ENCODE measurements at places on chromosomes 7 and 10.

- no peak for DNase-seq
Measured at GRCh38 chr10:49784681-49785080, 22.6 kb upstream of the OGDHL start.

DNA sequence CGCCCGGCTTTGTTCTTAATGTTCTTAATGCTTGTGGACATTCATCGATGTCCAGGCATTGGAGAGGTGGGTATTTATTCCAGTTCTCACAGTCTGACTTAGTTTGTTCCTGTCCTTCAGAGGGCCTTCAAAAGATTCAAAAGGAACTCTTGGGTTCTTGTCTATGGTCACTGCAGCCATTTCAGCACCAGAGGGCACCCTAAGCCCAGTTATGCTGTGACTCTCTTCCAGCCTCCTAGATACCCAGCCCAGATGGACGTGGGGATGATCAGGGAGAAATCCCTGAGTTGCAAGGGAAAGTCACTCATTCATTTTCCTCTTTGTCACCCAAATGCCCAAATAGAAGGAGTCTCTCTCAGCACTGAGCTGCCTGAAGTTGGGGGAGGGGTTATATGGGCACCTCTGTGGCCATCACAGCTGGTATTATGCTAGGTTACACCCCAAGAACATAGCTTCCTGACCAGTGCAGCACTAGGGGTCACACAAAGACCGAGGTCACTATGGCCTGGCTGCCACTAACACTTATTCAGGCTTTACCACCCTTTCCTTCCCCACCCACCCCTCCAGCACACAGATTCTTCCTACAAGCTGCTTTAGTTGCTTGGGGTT lies 26.5 kb upstream of the CCDC126 start:
- DNase-seq: peak; percentile 32

GRCh38 chr7:91694351-91694841 lies 186.1 kb downstream of the MTERF1 start:
- no peak for DNase-seq

DNA sequence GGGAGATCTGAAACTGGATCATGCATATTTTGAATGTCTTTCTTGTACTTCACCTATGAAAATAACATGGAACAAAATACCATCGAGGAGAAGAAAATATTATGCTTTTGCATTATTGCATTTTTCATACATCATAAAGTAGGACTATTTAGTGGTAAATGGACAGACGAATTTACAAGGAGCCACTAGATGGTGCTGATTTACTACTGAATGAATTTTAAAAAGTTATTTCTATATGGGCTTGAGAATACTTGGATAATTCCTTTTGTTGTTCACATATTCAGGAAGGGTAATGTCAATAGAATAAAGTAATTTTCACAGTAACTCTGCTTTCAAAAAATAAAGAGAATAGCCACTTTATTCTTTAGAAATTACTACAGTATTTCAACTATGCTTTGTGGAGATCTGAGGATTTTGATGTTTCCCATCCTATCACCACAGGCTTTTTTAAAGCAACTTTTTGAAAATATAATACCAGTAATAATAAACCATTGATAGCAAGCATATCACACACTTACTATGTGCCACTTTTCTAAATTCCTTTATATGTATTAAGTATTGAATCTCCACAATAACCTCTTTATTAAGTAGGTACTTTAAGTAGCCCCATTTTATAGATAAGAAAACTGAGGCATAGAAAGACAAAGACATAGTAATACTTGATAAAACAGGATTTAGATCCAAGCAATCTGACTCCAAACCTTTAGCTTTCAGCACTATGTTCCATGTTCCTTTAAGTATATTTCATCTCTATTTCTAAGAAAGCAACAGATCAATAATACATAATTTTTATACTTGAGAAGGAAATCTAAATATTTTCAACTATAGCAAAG lies 38.6 kb downstream of the NEBL start:
- DNase-seq: no peak

DNA sequence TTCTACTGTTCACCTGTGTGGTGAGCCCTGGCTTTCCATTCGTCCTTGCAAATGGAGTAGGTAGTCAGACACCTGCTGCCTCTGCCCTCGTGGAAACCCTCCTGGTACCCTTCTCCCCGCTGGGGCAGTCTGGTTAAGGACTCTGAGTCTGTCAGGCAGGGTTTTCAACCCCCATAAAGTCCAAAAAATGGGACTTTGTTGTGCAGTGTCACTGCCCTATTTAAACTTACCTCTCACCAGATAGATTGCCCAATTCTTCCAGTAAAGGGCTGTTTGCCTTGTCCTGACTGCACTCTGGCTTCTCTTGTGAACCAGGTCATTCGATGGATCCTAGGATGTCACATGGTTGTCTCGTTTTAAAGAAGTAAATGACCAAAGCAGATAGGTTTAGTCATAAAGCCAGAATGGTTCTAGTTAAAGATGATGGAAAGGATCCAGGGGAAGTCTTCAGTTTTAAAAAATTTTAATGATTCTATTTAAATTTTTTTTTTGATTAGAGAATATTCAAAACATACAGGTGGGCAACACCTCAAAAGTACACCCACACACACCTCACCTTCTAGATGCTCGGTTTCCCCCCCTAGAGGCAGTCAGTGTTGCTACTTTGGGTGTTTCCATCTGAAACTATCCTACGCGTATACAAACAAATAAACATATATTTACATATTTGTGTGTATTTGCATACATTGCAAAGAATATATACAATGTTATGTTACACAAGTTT lies 22.0 kb downstream of the TMEM176B start:
- no peak for DNase-seq

DNA sequence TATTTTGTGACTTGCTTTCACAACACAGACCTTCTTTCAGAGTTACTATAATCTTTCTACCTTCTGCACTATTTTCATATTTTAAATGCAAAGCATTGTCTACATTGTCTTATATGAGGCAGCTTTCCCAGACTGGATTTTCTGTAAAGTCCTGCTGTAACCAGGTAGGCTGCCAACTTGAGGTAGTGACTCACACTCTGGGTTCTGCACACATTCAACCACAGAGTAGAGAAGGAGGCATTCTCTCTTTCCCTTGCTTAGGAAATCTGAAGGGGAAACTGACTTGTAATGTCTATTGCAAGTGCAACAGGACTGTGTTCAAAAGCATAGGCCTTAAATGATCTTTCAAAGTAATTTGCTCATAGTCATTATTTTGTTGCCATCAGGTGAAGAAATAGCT lies 461.4 kb downstream of the GRM8 start:
- DNase-seq: no peak

GRCh38 chr7:81816312-81816711 lies 46.5 kb upstream of the HGF start:
- DNase-seq: no peak

DNA sequence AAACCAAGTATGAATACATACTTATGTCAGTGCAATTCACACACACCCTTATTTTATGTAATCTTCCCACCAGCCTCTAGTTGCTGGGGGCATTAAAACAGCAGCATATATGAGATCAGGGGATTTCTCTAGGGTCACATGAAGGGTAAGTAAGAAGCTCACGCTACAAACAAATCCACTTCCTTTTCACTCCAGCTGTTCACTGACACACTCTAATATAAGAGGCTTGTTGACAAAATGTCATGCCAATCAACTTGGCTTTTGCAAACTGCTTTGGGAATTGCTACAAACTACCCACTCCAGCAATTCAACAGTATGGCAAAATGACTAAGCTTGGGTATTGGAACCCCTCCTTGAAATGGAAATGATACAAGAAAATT lies 10.3 kb downstream of the FAM3C start:
- no peak for DNase-seq

DNA sequence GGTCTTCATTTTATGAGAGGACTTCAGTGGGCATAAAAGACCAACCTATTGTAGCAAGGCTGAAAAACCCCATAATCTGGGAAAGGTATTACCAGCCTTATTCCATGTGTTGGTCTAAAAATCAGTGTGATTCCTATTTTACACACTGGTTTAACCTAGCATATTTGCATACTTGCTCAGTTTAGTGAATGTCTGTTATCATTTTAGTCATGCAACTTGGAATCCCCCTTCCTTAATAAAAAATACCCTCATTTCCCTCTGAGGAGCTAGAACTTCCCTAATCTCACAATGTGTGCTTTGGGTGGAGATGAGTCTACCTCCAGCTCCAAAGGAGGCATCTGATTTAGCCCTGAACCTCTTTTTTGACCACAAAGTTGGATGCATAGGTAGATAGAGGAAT lies 312.8 kb upstream of the SORCS1 start:
- DNase-seq: no peak

GRCh38 chr10:103278862-103279298 lies 1.9 kb downstream of the INA start:
- no peak for DNase-seq

DNA sequence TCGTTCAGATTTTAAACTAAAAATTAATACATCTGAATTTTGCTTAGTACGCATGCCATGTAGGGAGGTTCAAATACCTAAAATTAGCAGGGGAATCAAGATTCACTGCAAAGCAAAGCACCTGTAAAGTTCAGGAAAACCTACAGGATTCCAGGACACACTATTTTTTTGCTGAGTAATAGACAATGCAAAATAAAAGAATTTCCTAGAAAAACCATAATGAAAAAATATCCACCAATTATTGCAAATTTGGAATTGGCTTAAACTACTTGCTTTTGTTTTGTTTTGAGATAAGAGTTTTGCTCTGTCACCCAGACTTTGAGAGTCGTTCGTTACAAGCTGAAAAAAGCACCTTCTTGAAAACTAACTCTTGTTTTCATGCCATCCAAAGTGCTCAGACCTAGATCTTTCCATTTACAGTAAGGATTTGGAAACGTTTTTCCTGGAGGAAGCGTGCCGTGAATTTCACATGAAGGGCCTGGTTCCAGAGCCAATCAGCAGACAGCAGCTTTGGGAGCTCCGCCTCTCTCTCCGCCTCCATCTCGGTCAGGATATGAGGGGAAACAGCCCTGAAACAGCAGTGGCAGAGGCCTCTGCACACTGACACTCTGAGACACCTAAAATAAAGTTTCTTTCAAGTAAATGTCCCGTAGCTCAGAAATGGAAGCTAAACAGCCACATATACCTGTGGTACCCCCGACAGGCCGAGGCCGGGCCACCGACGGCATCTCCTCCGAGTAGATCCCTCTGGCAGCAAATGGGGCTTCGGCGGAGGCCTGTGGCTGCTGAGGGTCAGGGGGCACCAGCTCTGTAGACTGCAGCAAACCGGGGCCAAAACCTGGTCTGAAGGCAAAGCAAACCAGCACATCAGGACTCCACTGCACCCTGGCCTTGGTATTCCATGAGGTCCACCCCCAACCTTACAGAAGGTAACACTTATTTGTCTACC lies 45.9 kb upstream of the ATP6V0A4 start:
- no peak for DNase-seq

DNA sequence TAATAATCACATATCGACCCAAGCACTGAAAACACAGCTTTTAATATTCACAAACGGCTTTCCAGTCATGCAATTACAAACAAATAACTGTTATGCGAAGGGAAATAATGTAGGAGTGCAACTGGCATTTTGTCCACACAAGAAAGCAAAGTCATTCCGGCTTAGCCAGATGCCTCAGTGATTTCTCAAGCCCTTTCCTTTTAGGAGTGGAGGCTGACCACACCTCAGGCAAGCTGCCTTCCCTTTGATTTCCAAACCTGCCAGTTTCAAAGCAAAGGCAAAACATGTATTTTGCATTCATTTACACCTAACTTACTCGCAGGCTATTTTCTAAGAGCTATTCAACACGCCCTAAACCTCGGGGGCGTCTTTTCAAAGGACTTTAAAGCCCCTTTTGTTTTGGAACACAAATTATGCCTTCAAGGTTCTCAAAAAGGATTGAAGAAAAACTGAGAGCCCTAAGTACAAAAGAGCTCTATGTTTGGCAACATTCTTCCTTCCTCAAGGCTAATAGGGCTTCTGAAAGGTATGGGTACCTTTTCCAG lies 109.6 kb downstream of the CPXM2 start:
- no peak for DNase-seq

DNA sequence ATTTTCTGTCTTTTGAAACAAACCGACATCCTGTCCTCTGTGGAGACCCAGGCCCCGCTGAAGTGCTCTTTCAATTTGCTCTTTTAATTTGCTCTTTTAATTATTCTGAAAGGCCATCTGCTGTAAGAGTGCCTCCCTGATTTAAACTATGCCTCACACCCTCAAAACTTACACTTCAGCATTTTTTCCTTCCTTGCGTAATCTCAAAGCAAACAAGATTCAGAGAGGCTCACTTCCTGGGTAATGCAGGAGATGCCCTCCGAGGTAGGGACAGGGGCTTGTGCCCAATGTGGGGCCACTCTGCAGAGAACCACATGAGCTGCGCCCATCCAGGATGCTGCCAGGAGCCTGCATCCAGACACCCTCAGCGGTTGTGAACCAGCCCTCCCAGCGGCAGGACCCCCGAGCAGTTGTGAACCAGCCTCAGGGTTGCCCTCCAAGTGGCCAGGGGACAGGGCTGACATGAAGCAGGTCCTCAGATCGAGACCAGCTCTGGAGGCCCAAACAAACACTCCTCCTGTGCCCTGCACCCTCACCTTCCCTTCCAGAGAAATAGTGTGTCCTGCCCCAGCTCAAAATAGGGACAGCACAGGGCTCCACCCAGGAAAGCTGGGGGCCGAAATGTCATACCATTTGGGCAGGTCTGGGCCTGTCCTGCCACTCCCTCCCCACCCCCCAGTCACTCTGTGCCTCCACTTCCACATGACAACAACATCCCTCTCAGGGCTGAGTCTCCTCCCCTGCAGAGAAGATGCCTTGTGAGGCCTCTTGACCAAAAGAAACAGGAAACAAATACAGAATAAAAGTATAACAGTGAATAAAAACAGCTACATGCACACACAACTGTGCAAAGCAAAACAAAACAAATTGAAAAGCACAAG lies 190.4 kb downstream of the PTPRN2 start:
- DNase-seq: no peak

DNA sequence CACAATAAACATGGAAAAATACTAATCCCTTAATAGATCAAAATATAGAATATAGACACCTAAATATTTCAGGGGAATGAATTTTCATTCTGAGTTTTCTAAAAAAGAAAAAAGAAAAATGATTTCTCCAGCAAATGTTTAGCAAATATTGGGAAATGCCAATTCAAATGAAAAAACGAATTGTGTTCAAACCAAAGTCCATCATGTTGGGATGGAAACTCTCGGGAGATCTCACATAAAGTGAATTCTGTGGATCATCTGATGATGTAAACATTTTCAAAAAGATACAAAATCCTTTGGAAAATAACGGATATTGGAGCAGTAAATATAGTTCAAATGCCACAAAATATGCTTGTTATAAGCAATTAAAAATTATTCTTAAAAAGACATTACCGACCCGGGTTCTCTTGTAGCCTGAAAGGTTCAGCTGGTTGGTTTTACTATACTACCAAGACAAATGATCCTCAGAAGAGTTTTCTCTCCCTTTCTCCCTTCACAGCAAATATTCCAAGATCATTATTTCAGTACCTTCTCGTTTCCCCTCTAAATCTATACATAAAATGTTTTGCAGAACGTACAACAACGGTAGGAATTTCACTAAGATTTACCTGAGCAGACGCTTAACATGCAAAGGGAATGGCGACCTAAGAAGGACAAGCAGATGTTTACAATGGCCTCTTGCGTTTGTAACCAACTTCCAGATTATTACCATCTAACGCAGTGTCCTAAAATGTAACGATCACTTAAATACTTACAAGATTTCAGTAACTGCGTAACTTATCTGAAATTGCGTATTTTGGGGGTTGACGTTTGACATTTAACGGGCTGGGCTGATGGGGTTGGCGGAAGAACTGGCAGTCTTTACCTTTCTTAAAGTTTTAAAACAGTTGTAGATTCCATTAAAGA lies 2.5 kb downstream of the HOXA13 start:
- DNase-seq: no peak

GRCh38 chr7:17946591-17946990 lies 6.3 kb upstream of the SNX13 start:
- no peak for DNase-seq

All from stimulated activated CD8-positive, alpha-beta memory T cell treated with anti-CD3 and anti-CD28 coated beads, Interleukin-15, amount 100 ng/mL, for 4 hours (primary cell).